Neural crest cell (in vitro differentiated cells): ENCODE measurements at places on chromosomes 1 and 21. TPM values are rescaled to one million over a fixed set of nuclear protein-coding genes. Genes with fewer than 3 reads are reported as not detected.

The KCNT2 gene
- total RNA-seq, result 10.1 and 12.6 TPM in 2 replicates

The ISG20L2 gene
- total RNA-seq, result 47.0 and 52.7 TPM in 2 replicates

DNA sequence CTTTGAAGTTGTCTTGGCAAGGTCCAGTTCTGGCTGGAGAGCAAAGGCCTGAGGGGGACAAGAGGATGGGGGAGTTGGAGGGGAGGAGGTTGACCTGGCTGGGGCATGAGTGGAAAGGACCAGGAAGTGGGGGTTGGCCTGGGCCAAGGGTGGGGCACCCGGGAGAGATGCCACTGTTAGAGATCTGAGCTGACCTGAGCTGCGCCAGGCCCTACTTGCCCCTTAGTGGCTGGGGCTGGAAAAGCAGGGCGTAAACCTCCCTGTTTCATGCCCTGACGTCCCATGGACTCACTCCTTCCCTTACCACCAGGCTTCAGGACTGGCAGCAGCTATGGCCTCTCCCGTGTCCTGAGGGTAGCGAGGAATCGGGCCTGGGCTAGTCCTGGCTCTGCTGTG, 16.9 kb downstream of the FAAH start:
- no peak for DNase-seq

GRCh38 chr1:23589585-23589986, 30.3 kb upstream of the ID3 start:
- no peak for DNase-seq

DNA sequence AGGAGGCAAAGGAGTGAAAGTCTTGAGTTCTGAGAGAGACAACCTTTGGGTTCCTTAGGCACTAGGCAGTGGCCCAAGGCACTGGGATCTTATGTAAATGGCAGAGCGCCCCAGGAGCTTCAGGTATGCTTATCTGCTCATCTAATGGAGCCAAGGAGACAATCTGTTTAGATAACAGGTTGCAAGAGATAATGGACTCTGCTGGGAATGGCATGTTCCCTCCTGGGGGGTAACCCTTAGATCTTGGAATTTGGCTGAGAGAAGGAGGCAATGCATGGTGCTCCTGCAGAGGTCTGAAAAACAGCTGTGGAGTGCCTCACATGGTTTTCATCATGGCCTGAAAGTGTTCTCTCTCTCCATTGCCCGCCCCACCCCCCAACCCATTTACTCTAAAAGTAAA, 44.1 kb upstream of the WLS start:
- no peak for DNase-seq

The PRR9 gene
- total RNA-seq, result not detected in 2 replicates

The SRSF10 gene
- total RNA-seq, result 219 and 228 TPM in 2 replicates

The C1orf105 gene
- not detected in 2 replicates for total RNA-seq

GRCh38 chr1:225595974-225596551, 56.9 kb downstream of the ENAH start:
- no peak for DNase-seq

The CD5L gene
- not detected in 2 replicates for total RNA-seq

GRCh38 chr21:46622226-46622625, 13.2 kb upstream of the PRMT2 start:
- peak; percentile 56 for DNase-seq

DNA sequence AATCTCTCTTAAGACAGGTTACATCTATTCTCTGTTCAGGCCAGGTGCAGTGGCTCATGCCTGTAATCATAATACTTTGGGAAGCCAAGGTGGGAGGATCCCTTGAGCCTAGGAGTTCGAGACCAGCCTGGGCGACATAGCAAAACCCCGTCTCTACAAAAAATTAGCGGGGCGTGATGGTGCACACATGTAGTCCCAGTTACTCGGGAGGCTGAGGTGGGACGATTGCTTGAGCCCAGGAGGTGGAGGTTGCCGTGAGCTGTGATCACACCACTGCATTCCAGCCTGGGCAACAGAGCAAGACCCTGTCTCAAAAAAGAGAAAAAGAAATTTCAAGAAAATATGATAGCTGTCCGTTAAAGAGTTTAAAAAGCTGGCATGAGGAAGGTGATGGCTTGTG, 43.0 kb downstream of the UBE4B start:
- no peak for DNase-seq

The TSEN15 gene
- total RNA-seq, result 50.2 and 50.5 TPM in 2 replicates

The PIK3R3 gene
- total RNA-seq, result 85.3 and 92.2 TPM in 2 replicates

GRCh38 chr1:230080822-230081221, 13.8 kb downstream of the GALNT2 start:
- DNase-seq, result no peak

DNA sequence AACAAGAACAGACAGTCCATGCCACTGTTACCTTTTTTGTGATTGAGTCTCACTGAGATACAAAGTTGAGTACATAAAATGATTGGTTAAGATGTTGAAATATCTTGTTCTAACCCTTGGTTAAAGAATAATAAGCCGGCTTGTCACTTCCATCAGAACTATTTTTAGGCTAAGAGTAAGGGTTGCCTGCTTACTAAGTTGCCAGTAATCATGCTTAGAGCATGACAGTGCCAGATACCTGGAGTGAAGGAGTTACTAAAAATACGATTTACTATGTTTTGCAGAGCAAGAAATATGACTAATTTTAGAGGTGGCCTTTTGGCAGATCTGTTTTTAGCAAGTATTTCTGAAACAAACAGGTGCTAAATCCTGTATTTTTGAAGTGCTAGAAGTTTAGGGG, 6.0 kb downstream of the HUNK start:
- no peak for DNase-seq

DNA sequence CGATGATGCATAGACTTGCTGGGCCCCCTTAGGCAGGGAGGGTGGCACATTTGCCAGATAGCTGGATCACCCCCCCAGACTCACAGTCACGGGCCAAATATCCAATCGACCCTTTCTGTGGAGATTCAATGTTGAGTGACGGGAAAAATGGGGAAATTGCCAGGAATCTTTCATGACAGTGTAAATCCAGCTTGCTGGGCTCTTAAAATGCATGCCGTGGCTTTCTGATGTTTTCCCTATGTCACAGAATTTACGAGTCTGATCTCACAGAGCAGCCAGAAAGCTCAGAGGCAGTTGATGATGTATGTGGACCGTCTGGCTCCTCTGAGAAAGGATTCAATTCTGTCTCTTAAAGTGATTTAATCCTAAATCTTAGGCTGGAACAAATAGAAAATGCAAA, 150.1 kb upstream of the ZNF644 start:
- DNase-seq, result no peak

DNA sequence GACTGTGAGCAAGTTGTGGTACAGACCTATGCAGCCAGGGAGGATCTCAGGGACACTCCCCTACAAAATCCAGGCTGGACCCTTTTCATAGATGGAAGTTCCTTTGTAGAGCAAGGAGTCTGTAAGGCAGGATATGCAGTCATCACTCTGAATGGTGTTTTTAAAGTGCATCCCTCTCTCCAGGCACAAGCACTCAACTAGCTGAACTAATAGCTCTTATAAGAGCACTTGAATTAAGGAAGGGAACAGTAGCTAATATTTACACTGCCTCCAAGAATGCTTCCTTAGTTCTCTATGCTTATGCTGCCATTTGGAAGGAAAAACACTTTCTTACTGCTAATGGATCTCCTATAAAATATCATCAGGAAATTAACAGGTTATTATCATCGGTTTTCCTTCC, 27.0 kb upstream of the SMYD3 start:
- no peak for DNase-seq

- DNase-seq, result no peak
Observed at GRCh38 chr1:93605812-93606512, 75.7 kb downstream of the BCAR3 start.

The KCNE2 gene
- total RNA-seq, result 0.39 and 0.61 TPM in 2 replicates

DNA sequence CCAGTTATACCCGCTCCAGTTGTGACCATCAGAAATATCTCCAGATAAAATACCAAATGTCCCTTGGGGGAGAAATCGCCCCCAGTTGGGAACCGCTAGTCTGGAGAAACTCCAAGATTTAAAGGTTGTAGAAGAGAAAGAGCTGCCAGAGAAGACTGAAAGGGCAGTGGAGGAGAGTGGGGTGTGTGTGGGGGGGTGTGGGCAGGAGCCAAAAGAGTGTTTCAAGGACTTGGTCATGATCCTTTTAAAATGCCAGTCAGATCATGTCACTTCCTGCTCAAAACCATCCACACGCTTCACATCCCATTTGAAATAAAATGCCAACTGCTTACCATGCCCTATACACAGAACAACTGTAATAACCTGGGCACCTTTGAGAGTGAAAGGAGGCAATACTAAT, 3.4 kb upstream of the HEYL start:
- no peak for DNase-seq

The KIF2C gene
- 88.7 and 92.7 TPM in 2 replicates for total RNA-seq

DNA sequence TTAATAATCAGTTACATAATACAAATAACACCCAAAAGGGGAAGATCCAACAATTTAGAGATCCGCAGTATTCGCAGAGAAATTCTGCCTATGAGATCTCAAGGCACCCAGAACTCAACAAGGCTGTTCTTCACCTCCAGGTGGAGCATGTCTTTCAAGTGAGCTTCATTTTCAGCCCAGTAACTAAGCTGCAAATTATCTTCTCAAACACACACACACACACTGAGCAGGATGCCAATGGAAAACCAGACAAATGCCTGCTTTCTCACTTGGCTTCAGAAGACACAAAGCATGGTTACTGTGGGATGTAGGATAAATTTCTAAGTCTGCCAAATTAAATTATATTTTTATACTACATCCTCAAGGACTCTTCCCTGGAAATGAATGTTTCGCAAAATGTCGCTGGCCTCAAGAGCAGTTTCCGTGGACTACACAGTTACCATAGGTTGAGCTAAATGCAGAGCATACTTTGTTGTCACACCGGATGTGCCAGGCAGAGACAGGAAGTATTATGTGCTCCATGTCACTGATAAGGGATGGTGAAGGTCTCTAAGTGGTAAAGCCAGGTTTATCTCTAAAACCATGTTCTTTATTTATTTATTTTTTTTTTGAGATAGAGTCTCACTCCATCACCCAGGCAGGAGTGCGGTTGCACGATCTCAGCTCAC, 30.3 kb downstream of the UBR4 start:
- DNase-seq, result no peak

- no peak for DNase-seq
Observed at GRCh38 chr1:7432102-7432899, 338.8 kb upstream of the VAMP3 start.

DNA sequence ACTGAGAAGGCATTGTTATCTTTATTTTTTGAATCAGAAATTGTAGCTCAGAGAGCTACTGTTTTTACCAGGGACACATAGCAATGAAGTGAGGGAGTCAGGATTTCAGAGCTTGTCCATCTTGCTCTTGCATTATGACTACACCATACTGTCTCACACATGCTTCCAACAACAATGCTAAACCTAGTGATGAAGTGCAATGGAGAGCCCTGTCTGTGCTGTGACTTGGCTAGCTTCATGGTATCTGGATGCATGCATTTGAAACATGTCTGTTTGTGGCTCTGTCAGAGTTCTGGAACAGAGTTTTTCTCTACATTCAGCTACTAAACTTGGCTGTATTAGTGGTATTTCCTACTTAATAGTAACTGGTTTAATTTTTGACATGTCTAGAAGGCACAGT, 7.0 kb downstream of the PLPPR4 start:
- DNase-seq, result no peak
